ENCODE measurements at places on chromosomes 12 and 14. TPM values are rescaled to one million over a fixed set of nuclear protein-coding genes. Genes with fewer than 3 reads are reported as not detected.

The DTX1 gene
- total RNA-seq: 2.3 TPM

The CCDC177 gene
- not detected for total RNA-seq

The ALDH1L2 gene
- 13.2 TPM for total RNA-seq

- H3K27me3 ChIP-seq: no peaks in the 10 kb centered on the region
- no peak overlapping the region for H3K4me3 ChIP-seq
- peaks cover 4% of the 10 kb centered on the region for H3K4me1 ChIP-seq
- no peaks in the 10 kb centered on the region for H3K36me3 ChIP-seq
- no peak for DNase-seq
Observed at GRCh38 chr14:91029456-91030217, 30.8 kb downstream of the RPS6KA5 start.

- no peak overlapping the region for H3K4me3 ChIP-seq
- H3K4me1 ChIP-seq: no peaks in the 10 kb centered on the region
- no peak for DNase-seq
- H3K36me3 ChIP-seq: no peaks in the 10 kb centered on the region
- H3K27ac ChIP-seq: no peak overlapping the region
Observed at GRCh38 chr12:75756111-75756510, 244.7 kb upstream of the KRR1 start.

DNA sequence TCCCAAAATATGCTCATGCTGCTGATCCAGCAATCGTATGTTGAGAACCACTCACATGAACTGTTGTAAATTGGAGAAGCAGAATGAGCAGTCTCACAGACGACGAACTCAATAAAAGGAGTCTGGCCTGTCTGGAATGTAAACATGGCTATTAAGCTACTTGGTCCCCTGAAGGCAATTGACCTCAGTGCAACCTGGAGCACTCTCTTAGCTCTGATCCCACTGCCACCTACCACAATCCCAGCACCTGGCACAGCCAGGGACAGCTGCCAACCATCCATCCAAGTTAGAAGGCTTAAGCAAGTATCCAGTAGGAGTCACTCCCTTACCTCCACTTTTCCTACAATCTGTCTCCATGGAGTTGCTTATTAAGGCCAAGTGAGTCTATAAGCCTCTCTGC, 406.9 kb upstream of the CLEC14A start:
- no peak overlapping the region for H3K27ac ChIP-seq
- no peaks in the 10 kb centered on the region for H3K36me3 ChIP-seq
- no peak for DNase-seq
- H3K27me3 ChIP-seq: no peaks in the 10 kb centered on the region
- no peak overlapping the region for H3K4me3 ChIP-seq

- no peak overlapping the region for H3K27ac ChIP-seq
- no peaks in the 10 kb centered on the region for H3K4me1 ChIP-seq
- H3K27me3 ChIP-seq: no peaks in the 10 kb centered on the region
- H3K4me3 ChIP-seq: no peak overlapping the region
- H3K36me3 ChIP-seq: no peaks in the 10 kb centered on the region
Observed at GRCh38 chr14:105377555-105378182, 20.7 kb upstream of the TEX22 start.

GRCh38 chr12:96392397-96392796, 7.8 kb downstream of the CDK17 start:
- no peak overlapping the region for H3K4me3 ChIP-seq
- H3K36me3 ChIP-seq: no peaks in the 10 kb centered on the region
- no peak for DNase-seq

DNA sequence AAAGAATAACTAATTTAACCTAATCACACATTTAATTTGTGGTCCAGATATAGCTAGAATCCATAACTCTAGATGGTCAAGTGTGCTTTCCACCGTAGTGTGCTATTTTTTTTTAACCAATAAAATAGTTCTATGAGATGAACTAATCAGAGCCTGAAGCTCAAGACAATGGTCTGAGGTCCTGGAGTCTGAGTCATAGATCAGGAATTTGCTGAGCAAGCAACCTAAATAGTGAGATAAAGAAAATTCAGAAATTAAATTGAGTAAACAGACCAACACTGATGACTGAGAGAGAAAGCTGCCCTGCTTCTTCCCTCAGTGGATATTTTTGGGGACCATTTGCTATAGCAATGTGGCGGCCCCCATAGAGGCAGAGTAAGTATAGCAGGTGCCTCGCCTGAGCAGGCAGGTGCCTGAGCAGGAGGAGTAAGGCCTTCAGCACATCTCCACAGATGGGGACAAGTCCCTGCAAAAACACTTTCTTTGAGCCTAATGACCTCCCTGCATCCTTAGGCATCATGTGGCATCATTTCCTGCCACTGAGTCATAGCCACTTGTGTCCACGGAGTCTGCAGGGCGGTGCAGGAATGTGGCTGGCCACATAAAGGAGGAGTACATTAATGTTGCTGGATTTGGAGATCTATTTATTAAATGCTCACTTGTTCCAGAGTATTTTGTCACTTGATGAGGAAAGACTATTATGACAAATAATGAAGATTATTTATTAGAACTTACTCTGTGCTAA, 13.9 kb upstream of the CLEC4E start:
- H3K36me3 ChIP-seq: no peaks in the 10 kb centered on the region
- H3K27ac ChIP-seq: no peak overlapping the region
- no peaks in the 10 kb centered on the region for H3K4me1 ChIP-seq
- no peak overlapping the region for H3K4me3 ChIP-seq
- H3K27me3 ChIP-seq: no peaks in the 10 kb centered on the region
- no peak for DNase-seq

- no peak overlapping the region for H3K4me3 ChIP-seq
- DNase-seq: no peak
- H3K27me3 ChIP-seq: no peaks in the 10 kb centered on the region
Observed at GRCh38 chr12:18421867-18422266, 160.5 kb downstream of the PIK3C2G start.

- no peaks in the 10 kb centered on the region for H3K36me3 ChIP-seq
- H3K4me3 ChIP-seq: no peak overlapping the region
- no peaks in the 10 kb centered on the region for H3K4me1 ChIP-seq
- no peak for DNase-seq
- H3K27ac ChIP-seq: no peak overlapping the region
Observed at GRCh38 chr14:104171895-104172294, 33.5 kb downstream of the KIF26A start.

GRCh38 chr12:47578836-47579235, 127.0 kb downstream of the RPAP3 start:
- no peaks in the 10 kb centered on the region for H3K27me3 ChIP-seq
- H3K36me3 ChIP-seq: no peaks in the 10 kb centered on the region
- no peak overlapping the region for H3K4me3 ChIP-seq
- H3K4me1 ChIP-seq: no peaks in the 10 kb centered on the region
- no peak for DNase-seq

- no peak overlapping the region for H3K4me3 ChIP-seq
- no peak overlapping the region for H3K27ac ChIP-seq
- peaks cover 5% of the 10 kb centered on the region for H3K4me1 ChIP-seq
- no peak for DNase-seq
Observed at GRCh38 chr12:90510948-90511347, 444.0 kb downstream of the CCER1 start.
